Spleen (tissue), 13 donors: ENCODE measurements at places on chromosomes 6 and 20. TPM values are rescaled to one million over a fixed set of nuclear protein-coding genes. Genes with fewer than 3 reads are reported as not detected.

Gene TSBP1
- not detected for total RNA-seq

DNA sequence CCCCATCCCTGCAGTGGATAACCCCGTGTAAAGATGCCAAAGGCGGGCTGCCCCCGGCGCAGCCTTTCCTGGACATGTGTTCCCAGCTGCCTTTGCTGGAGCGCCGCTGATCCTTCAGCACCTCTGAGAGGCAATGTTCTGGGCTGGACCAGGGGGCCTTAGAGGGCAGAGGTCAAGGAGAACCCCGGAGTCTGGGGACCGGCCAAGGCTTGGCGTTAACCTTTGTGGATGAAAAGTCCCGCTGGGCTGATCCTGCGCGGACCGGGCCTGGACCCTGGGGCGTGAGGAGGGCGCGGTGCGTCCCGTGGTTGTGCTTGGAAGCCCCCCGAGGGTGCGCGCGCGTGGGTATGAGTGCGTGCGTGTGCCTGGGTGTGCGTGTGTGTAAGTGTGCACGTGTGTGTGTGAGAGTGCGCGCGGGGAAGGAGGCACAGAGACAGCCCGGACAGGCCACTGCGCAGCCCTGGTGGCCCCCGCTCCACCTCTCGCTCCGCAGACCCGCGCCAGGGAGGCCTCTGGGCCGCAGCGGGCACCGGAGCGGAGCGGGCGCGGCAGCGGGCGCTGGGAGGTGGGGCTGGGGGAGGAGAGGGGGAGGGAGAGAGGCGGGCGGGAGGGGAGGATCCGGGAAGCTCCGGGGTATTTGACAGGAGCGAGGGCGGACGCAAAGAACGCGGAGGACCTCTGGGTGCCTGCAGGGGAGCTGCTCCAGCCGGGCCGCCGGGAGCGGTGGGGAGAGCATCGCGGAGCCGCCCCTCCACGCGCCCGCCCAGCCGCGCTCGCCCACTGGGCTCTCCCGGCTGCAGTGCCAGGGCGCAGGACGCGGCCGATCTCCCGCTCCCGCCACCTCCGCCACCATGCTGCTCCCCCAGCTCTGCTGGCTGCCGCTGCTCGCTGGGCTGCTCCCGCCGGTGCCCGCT, at the start of gene SMOC2:
Gene SMOC2 (plus strand): TSS at position 665 of the 914 bp plus-strand sequence. CDS start 187 bp downstream, at position 852.
- no peak for DNase-seq

DNA sequence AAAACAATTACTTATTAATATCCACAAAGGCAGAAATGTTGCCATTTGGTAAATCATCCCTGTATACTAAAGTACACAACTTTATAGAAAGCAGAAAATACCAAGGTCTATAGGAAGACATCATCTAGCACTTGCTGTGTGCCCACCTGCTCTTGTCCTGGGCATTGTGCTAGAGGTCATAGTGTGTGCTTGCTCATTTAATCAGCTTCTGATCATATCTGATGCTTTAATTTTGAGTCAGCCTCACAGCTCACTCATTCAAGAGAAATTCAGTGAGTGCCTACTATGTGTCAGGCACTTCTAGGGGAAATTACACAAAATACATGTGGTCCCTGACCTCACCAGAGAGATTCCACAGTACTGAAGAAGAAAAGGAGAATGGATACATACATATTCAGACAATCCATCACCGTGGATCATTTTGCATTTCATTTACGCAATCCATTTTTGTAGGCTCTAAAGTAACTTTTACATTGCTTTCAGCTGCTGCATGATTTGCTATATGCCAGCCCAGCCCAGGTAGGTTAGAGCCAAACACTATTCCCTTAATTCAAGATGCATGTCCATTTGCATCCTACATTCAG, 167.9 kb upstream of the MCHR2 start:
- DNase-seq: no peak

DNA sequence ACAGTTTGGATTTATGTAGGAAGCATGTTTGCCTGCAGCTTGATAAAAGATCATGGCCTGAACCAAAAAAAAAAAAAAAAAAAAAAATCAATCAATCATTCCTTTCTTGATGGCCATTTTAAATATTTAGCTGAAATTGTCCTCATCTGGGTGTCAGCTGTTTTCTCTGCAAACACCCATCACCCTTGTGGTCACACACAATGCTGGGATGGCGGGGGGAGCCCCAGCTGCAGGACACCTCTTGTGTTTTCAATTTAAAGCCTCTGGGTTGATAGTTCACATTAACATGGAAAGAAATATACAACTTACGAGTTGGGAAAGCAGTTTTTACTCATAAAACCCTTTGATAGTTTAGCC, 160.4 kb downstream of the ZFP64 start:
- DNase-seq: no peak

DNA sequence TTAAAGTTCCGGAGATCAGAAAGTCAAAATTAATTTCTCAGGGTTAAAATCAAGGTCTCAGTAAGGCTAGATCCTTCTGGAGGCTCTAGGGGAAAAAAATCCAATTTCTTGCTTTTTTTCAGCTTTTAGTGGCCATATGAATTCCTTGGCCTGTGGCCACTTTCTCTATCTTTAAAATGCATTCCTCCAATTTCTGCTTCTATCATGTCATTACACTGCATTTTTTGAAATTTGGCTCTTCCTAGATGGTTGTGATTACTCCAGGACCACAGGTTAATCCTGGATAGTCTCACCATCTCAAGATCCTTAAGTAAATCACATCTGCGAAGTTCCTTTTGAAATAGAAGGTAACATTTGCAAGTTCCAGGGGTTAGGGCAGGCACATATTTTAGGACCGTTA, 1294.9 kb upstream of the CITED2 start:
- no peak for DNase-seq

- no peak for DNase-seq
Measured at GRCh38 chr6:548517-548916, 108.4 kb downstream of the HUS1B start.
